ENCODE measurements at places on chromosomes 4 and X.

GRCh38 chr4:180809439-180809838 lies 1433.8 kb upstream of the TENM3 start:
- DNase-seq = no peak

DNA sequence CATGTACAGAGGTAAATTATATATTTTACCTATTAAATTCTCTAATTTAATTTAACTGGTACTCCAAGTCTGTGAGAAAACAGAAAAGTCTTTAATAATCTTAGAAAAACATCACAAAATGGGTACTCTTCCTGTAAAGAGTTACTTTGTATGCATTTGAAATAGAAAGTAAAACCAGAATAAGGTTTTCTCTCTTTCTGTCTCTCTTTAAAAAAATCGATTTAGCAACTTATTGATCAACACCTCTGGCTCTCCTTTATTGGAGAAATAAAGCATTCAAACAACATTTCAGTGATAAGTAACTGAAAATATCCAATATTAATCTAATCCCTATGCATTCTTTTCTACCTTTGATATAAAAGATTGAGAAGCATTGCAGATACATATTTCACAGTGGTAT lies 27.4 kb downstream of the ATOH1 start:
- DNase-seq = no peak

DNA sequence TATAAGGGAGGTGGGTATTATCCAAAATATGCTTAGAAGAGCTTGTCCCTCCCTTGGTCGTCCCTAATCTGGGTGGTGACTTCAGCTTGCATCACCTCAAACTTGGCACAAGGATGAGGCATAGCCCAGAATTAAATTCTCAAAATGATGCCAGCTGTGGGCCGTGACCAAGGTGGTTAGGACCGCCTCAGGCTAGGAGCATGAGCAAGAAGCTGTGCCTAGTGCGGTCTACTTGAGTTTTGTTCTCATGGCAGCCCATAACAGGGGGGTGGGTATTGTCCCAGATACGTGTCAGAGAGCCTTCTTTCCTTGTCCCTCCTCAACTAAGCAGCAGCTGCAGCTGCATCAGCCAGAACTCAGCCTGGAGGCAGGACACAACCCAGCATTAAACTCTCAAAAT lies 2620.0 kb downstream of the PCDH7 start:
- no peak for DNase-seq

- DNase-seq = no peak
Observed at GRCh38 chr4:121308828-121309227, 72.0 kb downstream of the QRFPR start.
